ENCODE measurements at places on chromosomes 6 and 20.

- DNase-seq = no peak
Measured at GRCh38 chr20:57686931-57687652, 22.7 kb downstream of the PMEPA1 start.

GRCh38 chr6:154536255-154536654 lies 25.8 kb upstream of the CNKSR3 start:
- DNase-seq = no peak

DNA sequence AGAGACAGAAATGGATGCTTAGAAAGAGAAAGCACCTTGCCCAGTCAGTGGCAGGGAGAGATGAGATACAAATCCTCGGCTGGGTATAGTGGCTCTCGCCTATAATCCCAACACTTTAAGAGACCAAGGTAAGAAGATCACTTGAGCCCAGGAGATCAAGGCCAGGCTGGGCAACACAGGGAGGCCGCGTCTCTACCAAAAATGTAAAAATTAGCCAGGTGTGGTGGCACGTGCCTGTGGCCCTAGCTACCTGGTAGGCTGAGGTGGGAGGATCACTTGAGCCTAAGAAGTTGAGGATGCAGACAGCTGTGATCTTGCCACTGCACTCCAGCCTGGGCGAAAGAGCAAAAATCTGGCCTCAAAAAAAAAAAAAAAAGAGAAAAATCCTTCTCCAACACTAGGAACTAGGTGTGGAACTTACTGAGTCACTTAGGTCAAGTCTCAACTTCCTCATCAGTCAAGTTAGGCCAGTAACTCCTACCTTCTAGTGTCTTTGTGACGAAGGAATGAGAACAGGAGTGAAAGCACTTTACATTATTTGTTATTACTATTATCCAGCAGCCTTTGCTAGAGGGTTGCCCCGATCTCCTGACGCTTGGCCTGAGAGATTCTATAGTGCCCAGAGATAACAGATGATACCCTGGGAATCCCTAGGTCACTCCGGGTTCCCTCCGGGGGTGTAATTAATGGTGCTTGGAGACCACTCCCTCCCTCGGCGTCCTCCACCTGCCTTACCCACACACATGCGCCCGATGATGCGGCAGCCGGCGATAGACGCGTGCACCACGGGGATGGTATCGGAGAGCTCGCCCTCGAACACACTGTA lies 918 bp downstream of the EIF6 start:
- DNase-seq = no peak

DNA sequence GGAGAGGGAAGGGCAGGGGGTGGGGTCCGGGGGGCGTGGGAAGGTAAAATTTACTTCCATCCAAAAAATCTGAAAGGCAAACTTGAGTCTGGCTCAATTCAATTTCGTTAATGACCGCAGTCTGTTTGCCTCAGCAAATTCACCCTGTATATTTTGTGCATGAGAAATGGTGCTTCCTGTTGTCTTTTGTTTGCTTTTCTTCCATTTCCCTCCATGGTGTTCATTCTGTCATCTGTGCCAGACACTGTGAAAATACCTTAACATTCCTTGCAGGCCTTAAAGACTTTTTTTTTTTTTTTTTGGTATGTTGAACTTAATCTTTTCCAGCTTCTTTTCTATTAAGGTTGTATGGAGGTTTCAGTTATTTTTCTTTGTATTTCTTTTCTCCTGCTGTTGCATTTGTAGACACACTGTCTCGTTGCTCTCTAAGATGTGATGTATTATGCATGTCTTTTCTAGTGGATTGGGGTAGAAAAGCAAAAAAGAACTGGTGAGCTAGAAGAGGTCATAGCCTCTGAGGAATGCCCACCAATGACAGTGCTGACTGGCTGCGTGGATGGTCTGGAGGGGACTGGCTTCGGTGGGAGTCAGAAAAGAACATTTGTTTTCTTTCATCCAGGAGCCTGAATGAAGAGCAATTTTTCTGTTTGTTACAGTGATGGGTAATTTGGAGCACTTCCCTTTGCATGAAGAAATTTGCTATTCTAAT lies 585.0 kb upstream of the MAP3K7 start:
- no peak for DNase-seq

- DNase-seq = no peak
Measured at GRCh38 chr6:37723016-37723415, 25.3 kb upstream of the MDGA1 start.

GRCh38 chr6:138480279-138480949 lies 18.9 kb downstream of the NHSL1 start:
- DNase-seq = no peak

DNA sequence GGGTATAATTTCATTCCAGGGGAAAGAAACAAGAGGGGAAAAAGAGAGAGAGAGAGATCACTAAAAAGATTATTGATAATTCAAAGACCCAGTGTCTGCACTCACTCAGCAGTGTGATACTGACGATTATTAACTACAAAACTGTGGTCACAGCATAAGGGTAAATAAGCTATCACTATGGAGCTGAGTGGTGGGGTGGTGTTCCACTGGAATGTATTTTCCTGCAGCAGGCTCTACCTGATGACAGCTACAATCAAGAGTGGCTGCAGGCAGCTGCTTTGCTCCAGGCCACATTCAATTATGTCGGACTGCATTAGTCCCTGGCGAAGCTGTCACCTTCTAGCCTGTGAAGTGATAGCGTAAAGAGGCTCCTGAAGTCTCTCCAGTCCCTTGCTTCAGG lies 122.2 kb upstream of the TFAP2D start:
- no peak for DNase-seq

GRCh38 chr6:5180636-5181035 lies 80.1 kb downstream of the LYRM4 start:
- DNase-seq = no peak

- no peak for DNase-seq
Measured at GRCh38 chr6:3230256-3230882, 2.9 kb upstream of the TUBB2B start.

- no peak for DNase-seq
Measured at GRCh38 chr6:3711776-3712175, 39.7 kb downstream of the PXDC1 start.

DNA sequence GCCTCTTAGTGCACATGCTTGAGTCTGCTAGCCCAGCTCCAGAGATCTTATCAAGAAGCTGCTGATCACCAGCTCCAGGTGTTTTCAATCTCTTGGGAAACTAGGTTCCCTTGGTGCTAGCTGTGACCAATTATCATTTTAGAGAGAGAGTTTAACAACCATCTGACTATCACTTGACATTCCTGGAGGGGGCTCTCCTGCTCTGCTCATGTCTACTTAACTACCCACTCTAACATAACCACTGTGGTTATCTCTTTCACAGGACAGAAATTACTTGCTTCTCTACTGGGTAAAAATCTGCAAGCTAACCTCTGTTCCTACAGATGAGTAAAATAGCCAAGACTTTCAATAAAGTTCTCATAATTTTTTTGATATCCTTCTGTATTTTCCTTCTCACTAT lies 823.4 kb upstream of the GJE1 start:
- no peak for DNase-seq

DNA sequence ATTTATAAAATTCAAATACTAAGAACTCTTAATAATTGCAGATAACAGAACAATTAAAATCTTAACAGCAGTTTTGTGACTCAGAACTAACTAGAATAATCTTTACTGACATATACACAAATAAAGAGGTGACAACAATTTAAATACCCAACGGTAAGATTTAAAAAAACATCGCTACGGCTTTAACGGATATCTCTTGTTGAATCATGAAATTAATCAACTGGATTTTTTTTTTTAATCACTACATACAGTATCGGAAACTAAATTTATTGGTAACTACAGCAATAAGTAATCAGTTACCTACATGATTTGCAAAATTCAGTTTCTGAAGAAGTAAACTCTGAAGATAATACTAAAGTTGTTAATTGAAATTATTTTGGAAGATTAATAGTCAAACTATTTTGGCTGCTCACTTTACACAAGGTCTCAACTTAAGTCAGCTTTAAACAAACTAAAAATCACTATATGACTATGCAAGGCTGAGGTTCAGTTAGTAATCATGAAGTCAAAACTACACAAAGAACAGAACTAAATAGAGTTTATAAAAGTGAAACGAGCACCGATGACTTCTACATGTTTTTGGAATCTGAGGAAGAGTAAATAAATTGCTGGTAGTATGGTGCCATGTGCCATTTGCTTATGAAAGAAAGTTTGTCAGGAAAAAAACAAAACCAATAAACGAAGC lies 128.8 kb downstream of the HUS1B start:
- DNase-seq = peak; percentile 57

- DNase-seq = no peak
Measured at GRCh38 chr6:109644131-109644530, 46.9 kb downstream of the AK9 start.

GRCh38 chr6:154515826-154516225 lies 5.3 kb upstream of the CNKSR3 start:
- no peak for DNase-seq

- DNase-seq = no peak
Measured at GRCh38 chr6:148999501-148999900, 252.7 kb downstream of the UST start.

GRCh38 chr20:21048841-21049273 lies 57.3 kb downstream of the LINC00237 start:
- peak; percentile 67 for DNase-seq

GRCh38 chr6:82959385-82959941 lies 106.2 kb downstream of the UBE3D start:
- DNase-seq = no peak

Data from activated CD4-positive, alpha-beta T cell treated with anti-CD3 and anti-CD28 coated beads, Interleukin-2, Interleukin-6, amounts not matched to agents 100 ng/mL and 50 ng/mL, durations not matched to agents 16 hours and 8 hours (primary cell).